Ureter (tissue), 1 donor: ENCODE measurements at places on chromosomes 4 and X. TPM values are rescaled to one million over a fixed set of nuclear protein-coding genes. Genes with fewer than 3 reads are reported as not detected.

GRCh38 chr4:87071401-87071800, 136.6 kb downstream of the AFF1 start:
- DNase-seq = no peak

SPANXA2 gene
- not detected for total RNA-seq

- no peak for DNase-seq
Measured at GRCh38 chr4:118254368-118254767, 98.4 kb downstream of the PRSS12 start.

- DNase-seq = no peak
Measured at GRCh38 chr4:46992338-46992737, 1.0 kb downstream of the GABRA4 start.

GLUD2 gene
- 2.5 TPM for total RNA-seq

- no peak for DNase-seq
Measured at GRCh38 chr4:154304679-154305078, 186.9 kb downstream of the DCHS2 start.

DNA sequence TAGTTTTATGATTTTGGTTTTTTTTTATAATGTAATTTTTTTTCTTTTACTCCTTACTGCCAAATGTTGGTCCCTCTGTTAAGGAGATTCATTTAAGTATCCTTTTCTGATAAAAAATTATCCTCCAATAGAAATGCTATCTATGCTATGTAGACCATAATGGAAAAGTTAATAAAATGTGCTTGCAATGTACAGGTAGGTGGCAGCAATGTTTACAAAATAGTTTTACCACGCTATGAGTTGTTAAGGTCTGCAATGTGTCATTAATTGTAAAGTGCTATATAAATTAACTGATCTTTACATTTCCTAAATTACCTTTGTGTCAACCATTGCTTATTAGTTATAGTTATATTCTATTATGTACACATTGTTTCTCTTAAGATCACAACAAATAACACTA, 3.8 kb upstream of the CENPC start:
- no peak for DNase-seq

DSPP gene
- total RNA-seq = not detected

GRCh38 chr4:155544547-155544946, 122.1 kb upstream of the GUCY1A1 start:
- no peak for DNase-seq

USP46 gene
- total RNA-seq = 34.6 TPM
